CD4-positive, alpha-beta T cell treated with Interleukin-12 subunit alpha and Interleukin-12 subunit beta, for 1 hour (primary cell): ENCODE measurements at places on chromosomes 1 and 21.

- no peak for DNase-seq
These were observed 225.6 kb upstream of the FGGY start for GRCh38 chr1:59071289-59071688.

DNA sequence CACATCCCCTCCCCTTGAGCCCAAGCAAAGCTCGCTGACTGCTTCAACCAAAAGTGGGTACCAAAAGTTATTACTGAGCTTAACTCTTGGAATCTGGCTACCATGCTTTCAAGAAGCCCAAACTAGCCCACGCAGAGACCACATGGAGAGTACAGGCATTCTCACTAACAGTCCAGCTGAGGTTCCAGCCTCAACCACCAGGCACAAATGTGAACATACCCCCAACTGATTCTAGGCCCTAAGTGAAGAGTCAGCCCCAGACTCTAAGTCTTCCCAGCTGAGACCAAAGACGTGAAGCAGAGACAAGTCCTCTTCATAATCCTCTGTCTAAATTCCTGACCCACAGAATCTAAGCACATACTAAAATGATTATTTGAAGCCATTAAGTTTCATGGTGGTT, 36.8 kb downstream of the EVI5 start:
- no peak for DNase-seq

DNA sequence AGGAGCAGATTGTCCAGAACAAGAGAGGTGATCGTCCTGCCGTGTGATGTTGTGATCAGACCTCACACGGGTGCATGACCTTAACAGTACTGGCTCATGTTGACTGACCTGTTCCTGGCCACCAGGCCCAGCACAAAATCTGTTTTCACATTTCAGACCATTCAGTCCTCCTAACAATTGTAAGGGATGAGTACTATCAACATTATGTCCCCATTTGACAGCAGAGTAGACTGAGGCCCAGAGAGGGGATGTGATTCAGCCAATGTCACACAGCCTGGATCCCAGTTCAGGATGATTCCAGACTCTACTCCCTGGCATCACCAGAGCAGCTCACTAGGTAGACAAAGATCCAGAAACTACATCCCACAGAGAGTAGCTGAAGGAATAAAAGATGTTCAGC, 7.4 kb upstream of the TAS1R2 start:
- DNase-seq, result no peak

DNA sequence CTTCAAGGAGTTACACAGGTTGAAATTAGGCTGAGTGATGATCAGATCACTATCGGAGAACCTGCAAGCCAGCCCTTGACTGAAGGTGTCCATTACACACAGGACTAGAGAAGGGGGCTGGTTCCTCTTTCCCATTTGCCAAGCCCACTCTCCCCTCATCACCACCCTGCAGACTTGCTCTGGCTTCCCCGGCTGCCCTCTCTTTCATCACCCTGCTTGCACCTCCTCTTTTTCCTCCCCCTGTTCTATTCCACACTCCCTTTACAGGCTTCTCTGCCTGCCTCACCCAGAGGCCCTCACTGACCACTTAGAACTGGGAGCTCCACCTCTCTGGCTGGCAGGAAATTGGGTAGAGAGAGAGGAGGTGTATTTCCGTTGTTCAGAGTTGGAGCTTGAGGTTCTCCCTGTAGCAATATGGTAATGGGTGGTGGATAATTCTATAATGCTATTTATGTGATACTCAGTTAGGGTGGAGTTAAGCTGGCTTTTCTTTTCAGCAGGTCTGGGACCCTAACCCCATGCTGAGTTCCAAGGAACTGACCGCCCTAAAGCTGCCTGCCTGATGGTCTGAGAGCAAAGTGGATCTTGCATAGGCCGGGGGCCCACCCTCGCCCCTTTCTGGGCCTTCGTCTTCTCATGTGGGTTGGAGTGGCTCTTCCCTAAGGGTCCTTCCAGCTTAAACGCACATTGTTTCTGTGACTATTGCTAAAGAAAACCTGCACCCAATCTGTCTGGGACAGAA, 111.8 kb upstream of the ADAR start:
- no peak for DNase-seq

DNA sequence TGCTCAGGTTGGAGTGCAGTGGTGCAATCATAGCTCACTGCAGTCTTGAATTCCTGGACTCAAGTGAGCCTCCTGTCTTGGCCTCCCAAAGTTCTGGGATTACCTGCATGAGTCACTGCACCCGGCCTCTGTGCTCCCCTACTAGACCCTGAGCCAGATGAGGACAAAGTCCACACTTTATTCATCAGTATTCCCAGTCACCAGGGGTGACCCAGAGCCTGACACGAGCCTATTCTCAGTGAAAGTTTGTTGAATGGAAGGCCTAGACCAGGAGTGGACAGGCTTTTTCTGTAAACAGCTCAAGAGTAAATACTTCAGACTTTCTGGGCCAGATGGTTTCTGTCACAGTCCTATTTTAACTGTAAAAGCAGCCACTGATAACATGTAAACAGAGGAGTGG, 68.2 kb downstream of the MAB21L3 start:
- no peak for DNase-seq
